Activated CD4-positive, alpha-beta T cell treated with anti-CD3 and anti-CD28 coated beads for 24 hours (primary cell): ENCODE measurements at places on chromosomes 12 and 14.

- no peak for DNase-seq
Observed at GRCh38 chr12:95262808-95263207, 45.2 kb downstream of the VEZT start.

DNA sequence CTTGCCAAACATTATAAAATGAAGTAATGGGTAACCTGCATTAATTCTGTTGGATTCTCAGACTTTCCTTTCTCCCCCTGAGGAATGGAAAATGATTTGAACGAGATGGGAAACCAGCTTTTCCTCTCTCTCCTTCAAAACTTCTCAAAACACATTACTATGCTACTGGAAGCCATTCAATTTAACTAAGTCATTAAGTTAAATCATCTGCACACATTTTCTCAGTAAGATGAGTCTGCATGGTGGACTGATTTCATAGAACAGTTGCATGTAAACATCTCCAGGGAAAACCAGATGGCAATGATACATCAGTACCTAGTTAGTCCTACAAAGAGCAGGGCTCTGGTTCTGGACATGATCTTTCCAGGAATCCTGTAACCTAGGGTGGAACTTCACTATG lies 59.9 kb downstream of the BMP4 start:
- no peak for DNase-seq

DNA sequence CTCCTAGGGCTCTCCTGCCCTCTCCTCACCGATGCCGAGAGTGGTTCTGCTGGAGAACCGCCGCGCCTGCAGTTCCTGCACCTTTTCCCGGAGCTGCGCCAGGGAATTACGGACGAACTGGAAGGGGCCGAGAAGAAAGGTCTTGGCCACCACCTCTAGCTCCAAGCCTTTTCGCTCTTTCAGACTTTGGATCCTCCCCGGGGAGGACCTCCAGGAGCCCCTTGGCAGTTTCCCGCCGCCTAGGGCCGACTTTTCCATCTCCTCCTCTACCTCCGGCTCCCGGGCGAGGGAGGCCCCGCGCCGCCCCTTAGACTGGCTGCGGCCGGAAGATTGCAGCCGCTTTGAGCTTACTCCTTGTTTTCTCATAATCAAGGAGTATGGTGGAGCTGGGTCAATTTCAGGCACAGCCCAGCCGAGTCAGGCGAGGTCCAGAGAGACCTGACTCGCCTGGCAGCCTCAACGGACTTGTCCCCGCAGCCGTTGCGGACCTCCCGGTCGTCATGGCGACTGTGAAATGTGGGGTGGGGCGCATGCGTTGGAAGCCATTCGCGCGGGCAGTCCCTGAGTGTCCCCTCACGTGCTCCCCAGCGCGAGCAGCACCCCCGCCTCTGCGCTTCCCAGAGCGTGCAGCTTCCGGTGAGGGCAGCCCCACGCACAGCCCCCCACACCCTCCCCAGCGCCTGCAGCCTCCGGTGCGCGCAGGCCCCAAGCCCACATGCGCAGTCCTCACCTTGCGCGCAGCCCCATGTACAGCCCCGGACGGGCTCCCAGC lies at the start of gene DPY19L2:
DPY19L2 (minus strand) TSS at position 466 of the 772 bp plus-strand sequence; CDS start at position 366, 100 bp downstream.
- no peak for DNase-seq

- DNase-seq, result no peak
Observed at GRCh38 chr12:91630596-91631293, 448.1 kb upstream of the DCN start.

DNA sequence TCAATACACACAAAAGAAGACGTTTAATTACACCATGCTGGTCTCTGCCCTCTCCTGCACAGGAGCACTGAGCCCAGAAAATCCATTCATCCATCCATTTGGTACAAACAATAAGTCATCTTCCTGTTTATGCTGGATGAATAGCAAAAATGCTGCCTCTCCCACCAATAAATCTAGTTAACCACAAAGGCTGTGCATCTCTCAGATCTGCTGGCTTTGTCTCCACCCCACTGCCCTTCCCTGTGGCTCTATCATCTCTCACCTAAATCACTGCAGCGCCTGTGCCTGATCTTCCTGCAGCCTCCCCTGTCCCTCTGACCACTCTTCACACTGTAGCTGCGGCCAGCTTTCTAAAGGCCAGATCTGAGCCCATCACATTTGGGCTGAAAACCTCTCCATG lies 72.9 kb upstream of the DDX11 start:
- no peak for DNase-seq

GRCh38 chr12:25574761-25575160 lies 21.7 kb upstream of the LMNTD1 start:
- DNase-seq, result no peak

DNA sequence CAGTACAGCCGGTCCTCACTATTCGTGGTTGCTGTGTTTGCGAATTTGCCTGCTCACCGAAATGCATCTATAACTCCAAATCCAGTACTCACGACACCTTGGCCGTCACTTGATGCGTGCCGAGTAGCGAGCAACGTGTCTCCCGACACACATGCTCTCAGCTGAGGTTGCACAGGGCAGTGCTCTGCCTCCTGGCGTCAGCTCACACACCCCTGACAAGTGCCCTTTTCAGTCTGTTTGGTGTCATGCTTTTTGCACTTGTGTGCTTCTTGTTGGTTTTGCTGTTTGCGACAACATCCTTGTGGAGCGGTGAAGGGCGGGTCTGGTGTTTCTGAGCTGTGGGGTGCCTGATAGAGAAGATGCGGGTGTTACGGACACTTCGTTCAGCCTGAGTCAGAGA lies 110.4 kb upstream of the RFLNA start:
- DNase-seq, result no peak

DNA sequence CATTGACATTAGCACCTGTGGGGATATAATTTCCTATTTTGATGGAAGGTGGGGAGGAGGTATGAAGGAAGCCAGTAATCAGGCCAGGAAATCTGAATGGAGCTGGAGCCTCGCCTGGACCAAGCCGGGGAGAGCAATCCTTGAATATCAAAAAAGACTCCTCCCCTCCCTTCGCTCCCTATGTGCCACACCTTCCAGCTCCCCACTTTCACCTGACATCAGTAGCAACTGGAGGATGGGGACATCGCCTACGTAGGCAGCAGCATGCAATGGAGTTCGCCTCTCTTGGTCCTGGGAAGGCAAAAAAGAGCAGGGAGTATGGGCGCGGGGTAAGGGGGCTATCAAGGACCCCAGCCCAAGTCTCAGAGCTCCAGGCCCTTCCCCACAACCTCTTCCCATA lies 1.1 kb downstream of the ANKRD52 start:
- no peak for DNase-seq

GRCh38 chr12:119681111-119681510 lies 13.2 kb downstream of the PRKAB1 start:
- no peak for DNase-seq

DNA sequence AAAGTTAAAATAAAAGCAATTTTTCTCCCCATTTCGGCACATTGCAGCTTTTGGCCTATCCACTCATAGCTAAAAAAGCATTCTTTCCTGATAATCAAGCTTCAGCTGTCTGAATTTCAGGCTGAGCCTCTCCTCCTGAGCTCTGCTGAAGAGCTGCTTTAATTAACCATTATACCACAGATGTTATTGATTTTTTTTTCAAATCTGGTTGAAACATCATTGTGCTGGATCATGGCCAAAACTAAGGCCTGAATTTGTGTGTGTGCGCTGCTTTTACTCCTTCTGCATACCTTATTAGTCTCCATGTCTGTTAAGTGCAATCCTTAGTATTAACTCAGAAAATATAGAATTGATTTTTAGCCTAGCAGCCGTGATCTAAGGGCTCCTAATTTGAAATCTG lies 52.3 kb downstream of the MBIP start:
- no peak for DNase-seq

DNA sequence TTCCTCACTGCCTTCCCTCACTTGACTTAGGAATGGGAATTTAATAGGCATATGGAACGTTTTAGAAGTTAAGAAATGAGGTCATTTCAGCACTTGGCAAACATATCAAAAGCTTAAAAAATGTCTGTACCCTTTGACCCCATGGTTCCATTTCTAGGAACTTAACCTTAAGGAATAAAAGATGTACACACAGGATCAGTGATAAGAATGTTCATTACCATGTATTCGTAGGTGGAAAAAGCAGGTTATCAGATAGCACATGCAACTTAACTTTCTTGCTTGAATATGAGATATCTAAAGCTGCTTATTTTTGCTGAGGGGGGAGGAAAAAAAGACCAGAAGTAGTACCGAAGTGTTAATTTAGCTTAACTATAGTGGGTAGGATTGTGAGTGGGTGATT lies 57.2 kb downstream of the TTLL5 start:
- DNase-seq, result no peak

GRCh38 chr12:107326237-107326636 lies 232.9 kb upstream of the CRY1 start:
- DNase-seq, result no peak

- no peak for DNase-seq
Observed at GRCh38 chr12:124852911-124853427, 10.7 kb downstream of the SCARB1 start.
